ENCODE measurements at places on chromosomes 5 and 9. TPM values are rescaled to one million over a fixed set of nuclear protein-coding genes. Genes with fewer than 3 reads are reported as not detected.

Gene GPR151
- not detected for total RNA-seq

Gene IFNA13
- total RNA-seq, result not detected

Gene MACIR
- 18.0 TPM for total RNA-seq

Gene TRPM6
- 2.5 TPM for total RNA-seq

Gene GLT6D1
- total RNA-seq, result not detected

Gene C6
- not detected for total RNA-seq

Gene PCDH12
- not detected for total RNA-seq

Gene PRR16
- total RNA-seq, result not detected

Gene PCDHB3
- total RNA-seq, result 0.30 TPM

Gene PCSK1
- 0.16 TPM for total RNA-seq

Gene CTXN3
- not detected for total RNA-seq

Measured in A549 treated with dexamethasone at 1 μM for 4 hours (cell line).